ENCODE measurements at places on chromosomes 3 and 15. TPM values are rescaled to one million over a fixed set of nuclear protein-coding genes. Genes with fewer than 3 reads are reported as not detected.

DNA sequence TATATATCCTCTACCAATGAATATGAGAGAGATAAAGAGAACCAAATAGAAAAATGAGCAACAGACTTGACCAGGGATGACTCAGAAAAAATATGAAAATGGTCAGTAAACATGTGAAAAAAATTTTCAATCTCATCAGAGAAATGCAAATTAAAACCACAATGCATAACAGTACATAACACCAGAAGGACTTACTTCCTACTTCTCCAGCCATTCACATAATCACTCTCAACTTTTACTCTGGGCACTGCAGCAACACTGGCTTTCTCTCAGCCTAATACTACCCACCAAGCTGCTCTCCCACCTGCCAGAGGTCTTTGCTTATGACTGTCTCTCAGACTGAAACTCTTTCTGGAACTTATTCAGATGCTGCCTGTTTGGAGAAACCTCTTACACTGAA is 49.4 kb downstream of the DPH6 start:
- no peak for DNase-seq

- no peak for DNase-seq
Measured at GRCh38 chr3:19891740-19892139, 42.3 kb downstream of the EFHB start.

- peak; percentile 29 for DNase-seq
Measured at GRCh38 chr3:124032311-124032880, 40.5 kb upstream of the ROPN1 start.

DNA sequence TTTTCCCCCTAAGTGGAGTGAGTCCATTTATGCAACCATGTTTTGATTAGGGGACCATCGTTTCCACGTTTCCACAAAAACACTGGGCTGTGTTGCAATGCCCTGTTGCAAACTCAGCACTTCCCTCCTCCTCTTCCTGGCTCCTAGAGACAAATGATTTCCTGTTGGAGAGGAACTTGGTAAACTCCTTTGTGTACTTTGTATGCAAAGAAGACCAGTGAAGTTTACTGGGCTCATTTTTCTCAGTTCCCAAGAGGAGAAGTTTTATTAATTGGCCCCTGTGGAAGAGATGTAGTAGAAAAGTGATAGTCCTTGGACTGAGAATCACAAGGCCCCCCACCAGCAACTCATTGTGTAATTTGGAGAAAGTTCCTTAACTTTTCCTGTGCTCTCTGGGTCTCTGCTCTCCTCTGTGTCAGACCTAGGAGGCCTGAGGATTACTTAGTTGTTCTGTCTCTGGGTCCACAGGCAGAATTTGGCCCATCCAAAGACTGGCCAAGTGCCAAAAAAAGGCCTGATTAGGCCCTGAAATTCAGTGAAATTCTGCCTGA is 95.0 kb downstream of the ATG7 start:
- DNase-seq, result no peak

The SENP2 gene
- polyA plus RNA-seq, result 64.6 TPM

All from left kidney (tissue), 8 donors.